ENCODE measurements at places on chromosomes 5 and 9. TPM values are rescaled to one million over a fixed set of nuclear protein-coding genes. Genes with fewer than 3 reads are reported as not detected.

GRCh38 chr9:70673844-70674243, 259.4 kb upstream of the KLF9 start:
- DNase-seq, result no peak

GRCh38 chr9:110258690-110259091, 2.4 kb upstream of the TXN start:
- DNase-seq, result no peak

The GDA gene
- 3.6 TPM for total RNA-seq

DNA sequence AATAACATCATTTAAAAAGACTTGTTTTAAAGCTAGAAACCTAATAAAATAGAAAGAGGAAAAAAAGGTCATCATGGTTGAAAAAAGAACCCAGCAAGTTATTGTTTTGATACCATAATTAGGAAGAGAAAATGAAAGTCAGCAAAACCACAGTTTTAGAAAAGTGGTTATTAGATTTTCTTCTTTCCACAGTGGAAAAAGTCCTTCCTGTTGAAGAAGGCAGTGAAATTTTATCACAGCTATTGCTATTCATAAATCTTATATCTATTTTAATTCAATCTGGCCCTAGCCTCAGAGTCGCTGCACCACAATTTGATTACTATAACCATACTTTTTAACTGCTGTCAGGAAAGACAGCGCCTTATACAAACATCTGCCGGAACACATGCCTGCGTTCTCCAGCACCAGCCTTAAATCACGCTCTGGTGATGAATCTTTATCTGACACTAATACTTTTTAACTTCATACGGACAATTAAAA, 60.3 kb downstream of the MAPKAP1 start:
- no peak for DNase-seq

DNA sequence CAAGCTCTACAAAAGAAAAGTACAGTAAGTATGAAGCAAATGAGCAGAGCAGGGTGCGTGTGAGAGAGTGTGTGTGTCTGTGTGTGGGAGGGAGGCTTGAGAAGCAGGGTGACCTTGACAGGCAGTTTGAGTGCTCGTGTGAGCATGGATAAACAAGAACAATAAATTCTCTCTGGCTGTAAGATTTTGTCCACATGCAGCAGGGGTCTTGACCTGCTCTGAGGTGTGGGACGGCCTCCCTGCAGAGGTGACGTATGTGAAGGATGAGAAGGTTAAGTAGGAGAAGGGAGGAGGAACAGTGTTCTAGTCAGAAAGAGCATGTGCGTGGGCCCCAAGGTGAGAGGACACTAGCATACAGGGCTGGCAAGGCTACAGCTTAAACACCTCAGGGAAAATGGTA, 49.0 kb downstream of the SPTLC1 start:
- DNase-seq, result no peak

GRCh38 chr5:4866817-4867216, 273.3 kb upstream of the ADAMTS16 start:
- DNase-seq, result no peak

DNA sequence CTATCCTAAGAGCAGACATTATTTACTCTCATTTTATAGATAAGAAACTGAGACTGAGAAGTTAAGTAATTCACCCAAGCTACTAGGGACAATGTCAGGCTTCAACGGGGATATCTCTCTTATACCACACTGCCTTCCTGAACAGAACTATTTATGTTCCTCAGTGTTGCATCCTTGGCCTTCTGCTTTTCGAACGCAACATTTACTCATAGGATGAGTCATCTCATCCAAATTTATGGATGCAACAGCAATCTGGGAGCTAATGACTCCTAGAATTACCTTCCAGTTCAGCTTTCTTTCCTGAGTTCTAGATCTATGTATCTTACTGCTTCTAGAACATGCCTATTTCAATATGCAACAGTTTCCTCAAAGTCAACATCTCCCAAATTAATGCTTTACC, 103.6 kb upstream of the PAM start:
- no peak for DNase-seq

GRCh38 chr5:44637916-44638869, 170.6 kb upstream of the MRPS30 start:
- DNase-seq, result peak; percentile 49

DNA sequence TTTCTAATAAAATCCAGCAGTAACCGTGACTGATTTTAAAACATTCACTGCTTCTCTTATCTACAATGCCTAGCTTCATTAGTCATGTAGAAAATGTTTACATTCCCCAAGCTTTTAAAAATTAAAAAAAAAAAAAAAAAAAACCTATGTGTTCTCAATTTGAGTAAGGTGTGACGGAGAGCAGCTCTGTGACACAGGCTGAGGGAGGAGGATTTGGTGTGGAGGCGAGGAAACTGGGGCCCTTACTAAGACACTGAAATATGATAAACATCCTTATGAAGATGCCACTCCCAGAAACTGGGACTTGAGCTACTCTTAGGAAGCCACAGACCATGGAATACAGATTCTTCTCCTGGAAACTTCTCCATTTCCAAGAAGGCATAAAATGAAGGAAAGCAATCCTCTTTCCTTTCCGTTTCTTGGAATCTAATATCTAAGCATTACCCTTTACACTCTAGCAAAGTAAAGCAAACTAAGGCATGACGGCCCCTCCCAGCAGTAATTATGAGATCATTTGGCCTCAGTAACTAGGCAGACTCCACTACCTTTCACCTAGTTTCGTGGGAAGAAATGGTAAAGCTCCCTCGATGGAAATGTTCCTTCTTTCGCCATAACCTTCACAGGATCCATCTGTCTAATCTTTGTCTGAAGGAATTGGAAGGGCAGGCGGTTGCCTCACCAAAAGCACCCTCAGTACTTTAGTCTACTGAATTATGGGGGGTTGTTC, 23.5 kb downstream of the GRAMD2B start:
- no peak for DNase-seq

DNA sequence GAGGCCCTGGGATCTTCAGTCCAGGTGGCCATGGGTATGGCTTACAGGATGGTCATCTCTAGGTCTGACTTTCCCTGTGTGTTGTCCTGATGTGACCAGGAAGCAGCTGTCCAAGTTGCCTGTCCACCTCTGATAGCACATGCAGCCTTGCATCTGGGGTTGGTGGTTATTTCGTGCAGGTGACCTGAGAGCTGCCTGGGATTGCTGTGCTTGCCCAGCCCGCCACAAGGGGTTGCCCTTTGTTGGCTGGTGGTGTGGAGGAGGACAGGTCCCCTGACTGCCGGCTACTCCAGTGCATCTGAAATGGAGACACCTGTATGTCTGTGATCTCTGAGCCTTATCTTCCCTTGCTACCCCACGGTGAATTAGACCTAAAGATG, 212.6 kb downstream of the ARHGAP26 start:
- peak; percentile 65 for DNase-seq

The EIF4EBP3 gene
- total RNA-seq, result 10.1 TPM

The GLRA1 gene
- total RNA-seq, result not detected

The GPR151 gene
- not detected for total RNA-seq

GRCh38 chr9:93574091-93574899, 2.1 kb upstream of the PHF2 start:
- no peak for DNase-seq

The OBP2B gene
- total RNA-seq, result not detected

DNA sequence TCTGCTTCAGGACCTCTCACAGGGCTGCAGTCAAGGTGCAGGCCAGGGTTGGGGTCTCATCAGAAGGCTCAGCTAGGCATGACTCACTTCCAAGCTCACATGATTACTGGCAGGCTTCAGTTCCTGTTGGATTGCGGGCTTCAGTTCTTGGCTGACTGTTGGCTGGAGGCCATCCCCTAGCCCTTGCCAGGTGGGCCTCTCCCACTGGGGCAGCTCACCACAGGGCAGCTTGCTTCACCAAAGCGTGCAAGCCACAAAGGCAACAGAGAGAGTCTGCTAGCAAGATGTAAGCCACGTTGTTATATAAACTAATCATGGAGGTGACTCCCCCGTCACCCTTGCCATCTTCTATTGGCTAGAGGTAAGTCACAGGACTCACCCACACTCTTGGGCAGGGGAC, 14.4 kb downstream of the CPLX2 start:
- no peak for DNase-seq

The ORM2 gene
- 1.4 TPM for total RNA-seq

- no peak for DNase-seq
These were observed 368.3 kb upstream of the ST8SIA4 start for GRCh38 chr5:101271416-101271815.

DNA sequence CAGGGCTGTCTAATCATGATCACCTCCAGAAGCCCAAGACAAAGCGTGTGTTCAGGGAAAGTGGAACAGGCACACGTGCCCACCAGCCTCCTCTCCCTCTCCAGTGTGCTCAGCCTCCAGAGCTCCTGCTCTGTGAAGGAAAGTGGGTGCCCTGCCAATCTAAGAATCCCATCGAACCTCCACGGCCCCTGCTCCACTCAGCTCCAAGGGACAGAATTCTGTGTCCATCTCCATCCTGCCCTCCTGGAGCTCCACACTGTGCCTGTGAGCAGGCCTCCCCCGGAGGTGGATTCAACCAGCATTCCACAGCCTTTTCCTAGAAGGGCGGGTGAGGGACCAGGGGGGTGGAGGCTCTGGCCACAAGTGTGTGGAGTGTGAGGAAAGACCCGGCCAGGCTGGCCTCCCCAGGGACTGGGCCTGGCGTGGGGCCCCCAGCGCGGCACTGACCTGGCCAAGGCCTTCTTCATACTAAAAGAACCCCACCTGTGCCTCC, 6.0 kb downstream of the EEIG1 start:
- DNase-seq, result peak; percentile 32

GRCh38 chr5:158561562-158562190, 538.0 kb downstream of the EBF1 start:
- no peak for DNase-seq

The ANKDD1B gene
- 0.44 TPM for total RNA-seq

The KIF12 gene
- total RNA-seq, result 3.3 TPM

- peak; percentile 43 for DNase-seq
These were observed 96.4 kb upstream of the ELL2 start for GRCh38 chr5:96058084-96058483.

GRCh38 chr9:116144038-116144437, 9.6 kb upstream of the PAPPA start:
- no peak for DNase-seq

GRCh38 chr5:171155621-171156020, 153.4 kb upstream of the TLX3 start:
- no peak for DNase-seq

- DNase-seq, result no peak
These were observed 74.7 kb downstream of the NTRK2 start for GRCh38 chr9:84744195-84744594.

DNA sequence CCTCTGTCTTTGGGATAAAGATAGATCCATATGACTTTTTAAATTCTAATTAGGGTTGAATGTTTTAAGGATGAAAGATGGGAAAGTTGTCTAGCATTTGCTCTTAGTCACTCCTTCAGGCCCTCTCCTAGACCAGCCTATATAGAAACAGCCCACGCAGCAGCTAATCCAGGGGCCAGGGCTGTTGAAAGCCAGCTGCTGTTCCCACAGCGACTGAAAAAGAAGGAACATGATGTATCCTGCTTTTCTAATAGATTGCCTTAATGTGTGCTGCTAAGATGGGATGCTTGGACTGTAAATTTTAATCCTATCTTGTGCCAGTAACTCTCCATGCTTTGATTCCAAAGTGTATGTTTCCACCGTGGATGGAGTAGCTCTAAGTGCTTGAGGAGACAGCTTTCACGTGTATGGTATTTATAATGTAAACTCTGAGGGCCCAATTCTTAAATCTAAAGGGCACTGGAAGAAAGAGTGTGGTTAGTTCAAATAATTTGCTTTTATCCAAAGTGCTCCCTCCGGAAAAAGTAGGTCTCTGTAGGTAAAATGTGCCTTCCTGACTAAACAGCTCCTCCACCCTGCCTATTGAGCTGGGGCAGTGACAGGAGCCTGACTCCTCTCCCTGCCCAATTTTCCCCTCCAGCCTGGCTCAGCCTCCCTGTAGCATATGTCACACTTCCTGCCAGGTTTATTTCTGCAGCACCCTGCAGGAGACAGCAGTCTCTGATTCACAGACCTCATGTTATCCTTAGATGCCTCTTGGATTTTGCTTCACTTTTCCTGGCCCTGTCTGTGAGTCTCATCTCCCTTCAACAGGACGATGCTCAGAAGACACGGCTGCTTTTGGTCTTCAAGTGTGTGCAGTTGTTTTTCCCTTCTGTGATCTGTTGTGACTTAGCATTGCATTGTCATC, 33.2 kb downstream of the SLC36A1 start:
- no peak for DNase-seq

GRCh38 chr9:19510907-19511306, 102.1 kb downstream of the ACER2 start:
- no peak for DNase-seq

GRCh38 chr5:96256795-96257470, 176.1 kb downstream of the PCSK1 start:
- no peak for DNase-seq

The IRX2 gene
- total RNA-seq, result 91.6 TPM

The TSTD2 gene
- total RNA-seq, result 23.5 TPM

The FIBCD1 gene
- total RNA-seq, result 6.2 TPM

The MARVELD2 gene
- 29.5 TPM for total RNA-seq

DNA sequence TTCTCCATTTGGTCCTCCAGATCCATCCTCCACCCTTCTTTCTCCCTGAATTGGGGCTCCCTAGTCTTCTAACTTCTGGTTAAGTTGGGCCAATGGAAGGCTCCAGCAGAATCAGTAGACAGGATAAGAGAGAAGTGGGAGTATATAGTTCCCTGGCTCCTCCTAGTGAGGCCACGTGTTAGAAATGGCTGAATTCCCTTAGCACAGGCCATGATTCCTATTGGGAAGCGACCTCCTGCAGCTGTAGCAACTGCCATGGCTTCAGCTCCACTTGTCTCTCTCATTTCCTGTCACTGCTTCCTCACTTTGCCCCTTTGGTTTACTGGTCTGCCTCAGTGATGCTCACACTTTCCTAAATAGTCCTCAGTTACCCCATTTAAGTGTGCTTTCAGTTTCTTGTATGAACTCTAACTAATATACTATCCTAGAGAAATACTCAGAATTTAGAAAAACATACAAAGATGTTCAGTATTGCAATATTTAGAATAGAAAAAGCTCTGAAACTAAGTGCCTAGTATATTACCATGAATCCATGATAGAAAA, 104.8 kb upstream of the SMARCA2 start:
- no peak for DNase-seq

The INSL6 gene
- not detected for total RNA-seq

DNA sequence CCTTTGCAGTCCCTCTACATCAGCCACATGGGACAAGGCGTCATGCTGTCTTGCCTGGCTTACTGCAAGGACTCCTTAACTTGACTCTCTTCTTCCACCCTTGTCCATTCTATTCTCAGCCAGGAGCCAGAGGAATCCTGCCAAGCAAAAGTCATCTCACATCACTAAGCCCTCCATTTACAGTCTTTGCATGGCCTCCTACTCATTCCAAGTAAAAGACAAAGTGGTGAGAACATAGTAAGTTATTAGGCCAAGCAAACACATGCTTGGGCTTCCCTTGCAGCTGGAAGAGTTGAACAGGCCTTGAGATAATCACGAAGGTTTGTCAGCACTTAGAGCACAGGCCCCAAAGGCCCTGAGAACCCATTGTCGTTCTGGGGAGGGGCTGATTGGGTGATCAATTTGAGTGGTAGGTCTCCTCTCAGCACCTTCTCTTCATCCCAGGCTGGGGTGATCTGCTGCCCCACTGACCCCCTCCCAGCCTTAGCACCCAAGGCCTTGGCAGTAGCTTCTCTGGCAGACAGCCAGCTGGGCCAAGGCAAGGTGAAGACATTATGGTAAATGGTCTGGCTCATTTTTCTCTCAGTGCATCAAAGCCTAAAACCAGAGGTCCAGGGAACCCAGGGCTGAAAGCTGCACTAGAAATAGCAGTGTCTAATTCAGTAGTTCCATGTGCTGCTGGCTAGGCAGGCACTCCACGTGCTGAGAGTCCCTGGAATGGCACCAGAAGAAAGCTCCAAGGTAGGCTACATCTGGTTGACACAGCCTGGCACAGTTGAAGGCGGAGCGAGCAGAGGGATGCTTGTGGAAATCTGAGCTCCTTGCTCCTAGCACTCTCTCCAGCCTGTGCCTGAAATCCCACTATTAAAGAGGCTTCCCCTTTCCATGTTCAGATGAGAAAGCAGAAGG, 121.4 kb downstream of the ASTN2 start:
- DNase-seq, result no peak

All from H9 (cell line).